ENCODE measurements at places on chromosomes 6 and 20. TPM values are rescaled to one million over a fixed set of nuclear protein-coding genes. Genes with fewer than 3 reads are reported as not detected.

GRCh38 chr20:48492715-48493070 is 335.1 kb downstream of the PREX1 start:
- no peak overlapping the region for H3K27ac ChIP-seq
- no peak for DNase-seq
- no peaks in the 10 kb centered on the region for H3K36me3 ChIP-seq
- H3K4me1 ChIP-seq: no peaks in the 10 kb centered on the region
- no peak overlapping the region for H3K4me3 ChIP-seq

DNA sequence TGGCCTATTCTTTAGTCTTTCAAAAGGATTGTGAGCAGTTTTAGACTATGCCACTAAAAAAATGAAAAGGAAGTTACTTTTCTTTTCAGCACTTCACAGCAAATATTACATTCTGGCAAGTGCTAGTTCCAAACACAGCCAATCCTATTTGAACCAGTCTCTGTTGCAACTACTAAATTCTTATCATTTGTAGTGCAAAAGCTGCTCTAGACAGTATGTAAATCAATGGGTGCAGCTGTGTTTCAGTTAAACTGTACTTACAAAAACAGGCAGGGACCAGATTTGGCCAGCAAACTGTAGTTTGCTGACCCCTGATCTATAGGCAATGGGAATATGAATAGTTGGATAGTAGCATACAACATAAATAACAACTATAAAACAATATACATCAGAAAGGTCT is 68.1 kb upstream of the TULP1 start:
- H3K36me3 ChIP-seq: peaks cover 10% of the 10 kb centered on the region
- H3K4me1 ChIP-seq: no peaks in the 10 kb centered on the region
- H3K4me3 ChIP-seq: no peak overlapping the region
- no peak overlapping the region for H3K27ac ChIP-seq

DNA sequence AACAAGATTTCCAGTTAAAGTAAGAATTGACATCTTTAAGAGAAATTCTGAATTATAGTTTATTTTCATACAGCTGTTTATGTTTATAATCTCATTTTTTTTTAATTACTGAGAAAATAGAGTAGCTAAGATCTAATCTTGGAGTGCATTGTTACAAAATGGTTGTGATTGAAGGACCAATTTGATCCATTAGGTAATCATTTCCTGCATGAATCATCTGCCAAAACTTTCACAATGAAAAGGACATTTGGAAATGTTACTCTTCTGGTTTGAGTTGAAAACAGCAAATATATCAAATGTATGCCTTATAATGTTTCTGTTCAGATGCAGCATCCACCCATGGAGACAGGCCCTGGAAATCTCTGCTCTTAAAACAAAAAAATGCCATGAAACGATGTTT is 19.0 kb downstream of the TUBB2A start:
- H3K27me3 ChIP-seq: no peaks in the 10 kb centered on the region
- DNase-seq: no peak
- no peaks in the 10 kb centered on the region for H3K36me3 ChIP-seq
- H3K4me3 ChIP-seq: no peak overlapping the region
- peak overlapping the region; percentile 78 for H3K27ac ChIP-seq

RBM39 gene
- 255 TPM for polyA plus RNA-seq

SMLR1 gene
- not detected for polyA plus RNA-seq

ESR1 gene
- polyA plus RNA-seq: 0.27 TPM

CCN2 gene
- polyA plus RNA-seq: 18.4 TPM

DNA sequence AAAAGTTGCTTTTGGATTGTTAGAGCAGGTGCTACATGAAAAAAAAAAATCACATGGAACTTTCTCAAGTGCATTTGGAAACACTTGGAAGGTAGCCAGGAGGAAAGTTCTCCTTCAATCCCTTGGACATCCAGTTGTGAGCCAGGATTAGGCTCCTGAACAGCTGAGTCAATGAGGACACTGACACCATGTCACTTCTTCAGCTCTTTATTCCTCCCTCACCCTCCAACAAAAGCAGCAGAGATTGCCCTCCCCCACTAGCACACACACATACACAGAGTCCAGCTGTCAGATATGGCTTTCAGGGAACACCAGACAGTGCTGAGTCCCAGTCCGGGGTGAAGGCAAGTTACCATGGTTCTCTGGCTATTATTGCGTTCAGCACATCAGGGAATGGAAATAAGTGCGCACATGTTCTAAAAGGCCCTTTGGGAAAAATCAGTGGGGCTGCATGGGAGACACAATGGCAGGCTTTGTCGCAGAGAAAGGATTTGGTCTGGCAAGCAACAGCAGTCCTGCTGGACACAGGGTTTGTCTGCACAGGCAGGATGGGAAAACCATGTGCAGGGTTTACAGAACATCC is 124.7 kb upstream of the MARCKS start:
- H3K27me3 ChIP-seq: no peaks in the 10 kb centered on the region
- H3K4me3 ChIP-seq: peak overlapping the region; percentile 30
- H3K27ac ChIP-seq: peak overlapping the region; percentile 44
- DNase-seq: peak; percentile 56

Data from pancreas (tissue), 10 donors.